ENCODE measurements at places on chromosomes 7 and 10. TPM values are rescaled to one million over a fixed set of nuclear protein-coding genes. Genes with fewer than 3 reads are reported as not detected.

Gene SCIN
- polyA plus RNA-seq, result 2.2 TPM

- H3K4me1 ChIP-seq, result peaks cover 24% of the 10 kb centered on the region
- no peaks in the 10 kb centered on the region for H3K27me3 ChIP-seq
- peak; percentile 80 for DNase-seq
These were observed 5.8 kb upstream of the POLM start for GRCh38 chr7:44087911-44088838.

Gene NUTM2B
- 1.1 TPM for polyA plus RNA-seq

Gene CACNB2
- polyA plus RNA-seq, result 8.9 TPM

- no peak overlapping the region for H3K27ac ChIP-seq
- no peak for DNase-seq
- H3K27me3 ChIP-seq, result no peaks in the 10 kb centered on the region
- no peaks in the 10 kb centered on the region for H3K4me1 ChIP-seq
- no peaks in the 10 kb centered on the region for H3K36me3 ChIP-seq
These were observed 4.3 kb upstream of the AKR1C3 start for GRCh38 chr10:5089865-5090264.

DNA sequence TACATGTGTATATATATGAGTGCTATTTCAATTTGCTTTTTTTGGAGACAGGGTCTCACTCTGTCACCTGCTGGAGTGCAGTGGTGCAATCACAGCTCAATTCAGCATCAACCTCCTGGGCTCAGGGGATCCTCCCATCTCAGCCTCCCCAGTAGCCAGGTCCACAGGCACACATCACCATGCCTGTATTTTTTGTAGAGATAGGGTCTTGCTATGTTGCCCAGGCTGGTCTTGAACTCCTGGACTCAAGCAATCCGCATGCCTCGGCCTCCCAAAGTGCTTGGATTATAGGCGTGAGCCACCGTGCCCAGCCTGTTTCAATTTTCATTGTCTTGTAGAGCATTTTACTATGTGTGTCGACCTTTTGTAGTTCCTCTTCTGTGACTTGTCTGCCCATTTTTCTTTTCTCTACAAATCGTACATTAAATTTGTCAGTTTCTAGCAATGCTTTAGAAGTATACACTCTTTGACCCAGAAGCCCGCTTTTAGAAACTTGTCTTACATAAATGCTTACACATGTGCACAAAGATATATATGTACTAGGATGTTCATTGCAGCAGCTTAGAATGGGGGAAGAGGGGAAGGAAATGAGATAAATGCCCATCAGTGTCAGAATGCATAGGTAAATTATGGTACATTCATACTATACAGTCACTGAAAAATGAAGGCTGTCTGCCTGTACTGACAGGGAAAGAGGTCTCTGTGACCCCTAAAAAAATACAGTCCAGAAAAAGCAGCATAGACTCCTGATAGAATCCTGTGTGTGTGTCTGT is 12.2 kb upstream of the RFC2 start:
- no peak overlapping the region for H3K4me3 ChIP-seq
- no peak overlapping the region for H3K27ac ChIP-seq
- H3K36me3 ChIP-seq, result no peaks in the 10 kb centered on the region
- no peak for DNase-seq
- H3K27me3 ChIP-seq, result no peaks in the 10 kb centered on the region

- no peaks in the 10 kb centered on the region for H3K27me3 ChIP-seq
- no peaks in the 10 kb centered on the region for H3K36me3 ChIP-seq
- no peak overlapping the region for H3K4me3 ChIP-seq
- no peak overlapping the region for H3K27ac ChIP-seq
These were observed 89.3 kb downstream of the LYZL2 start for GRCh38 chr10:30540276-30540675.

GRCh38 chr10:74206746-74207145 is 55.7 kb downstream of the ADK start:
- no peak for DNase-seq
- no peak overlapping the region for H3K27ac ChIP-seq
- H3K36me3 ChIP-seq, result no peaks in the 10 kb centered on the region
- no peaks in the 10 kb centered on the region for H3K27me3 ChIP-seq

DNA sequence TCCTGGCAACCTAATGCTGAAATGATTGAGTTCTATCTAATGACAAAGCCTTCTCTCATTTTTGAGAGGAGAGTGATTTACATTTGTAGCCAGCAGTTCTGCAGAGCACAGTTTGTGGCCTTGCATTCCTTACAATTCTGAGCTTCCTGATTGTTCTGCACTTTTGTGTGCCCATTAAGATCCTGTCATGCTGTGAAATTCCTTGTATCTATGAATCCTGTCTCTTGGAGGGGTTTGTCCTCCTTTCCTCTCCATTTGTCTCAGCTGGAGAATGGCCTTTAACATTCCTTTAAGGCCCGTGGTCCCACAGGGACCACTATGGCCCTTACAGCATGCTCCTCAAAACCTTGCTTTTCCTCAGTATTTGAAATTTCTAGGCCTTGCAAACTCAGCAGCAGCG is 10.4 kb downstream of the KLHL7 start:
- H3K4me1 ChIP-seq, result peaks cover 3% of the 10 kb centered on the region
- DNase-seq, result no peak
- H3K27ac ChIP-seq, result no peak overlapping the region
- no peak overlapping the region for H3K4me3 ChIP-seq

DNA sequence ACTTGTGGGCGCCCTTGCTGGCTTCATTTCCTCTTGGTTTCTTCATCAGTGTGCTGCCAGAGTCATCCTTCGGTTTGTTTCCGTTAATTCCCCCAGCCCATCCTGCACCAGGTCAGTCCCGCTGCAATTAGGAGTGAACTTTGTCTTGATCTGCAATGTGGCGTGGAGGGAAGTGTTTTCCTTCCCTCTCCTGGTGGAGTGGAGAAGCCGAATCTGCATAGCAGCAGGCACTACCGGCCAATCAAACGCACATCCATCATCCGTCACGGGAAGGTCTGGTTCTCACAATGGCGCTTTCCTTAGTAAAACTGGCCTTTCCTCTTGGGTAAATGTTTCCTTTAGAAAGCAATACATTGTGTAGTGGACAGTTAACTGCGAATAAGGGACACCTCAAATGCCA is 337.5 kb downstream of the CXCL12 start:
- H3K4me1 ChIP-seq, result peaks cover 15% of the 10 kb centered on the region
- no peak overlapping the region for H3K27ac ChIP-seq
- DNase-seq, result no peak
- H3K27me3 ChIP-seq, result no peaks in the 10 kb centered on the region
- no peak overlapping the region for H3K4me3 ChIP-seq

- no peak for DNase-seq
- H3K27ac ChIP-seq, result no peak overlapping the region
- H3K27me3 ChIP-seq, result no peaks in the 10 kb centered on the region
- no peaks in the 10 kb centered on the region for H3K36me3 ChIP-seq
- no peak overlapping the region for H3K4me3 ChIP-seq
These were observed 211.6 kb upstream of the NRP1 start for GRCh38 chr10:33546031-33546430.

- H3K27ac ChIP-seq, result no peak overlapping the region
- no peaks in the 10 kb centered on the region for H3K27me3 ChIP-seq
- H3K4me3 ChIP-seq, result no peak overlapping the region
- H3K36me3 ChIP-seq, result no peaks in the 10 kb centered on the region
- no peak for DNase-seq
These were observed 11.5 kb downstream of the POLR3A start for GRCh38 chr10:78017856-78018255.

- DNase-seq, result no peak
- no peaks in the 10 kb centered on the region for H3K4me1 ChIP-seq
- no peaks in the 10 kb centered on the region for H3K36me3 ChIP-seq
These were observed 433.6 kb downstream of the ACTR3B start for GRCh38 chr7:153193144-153193595.

DNA sequence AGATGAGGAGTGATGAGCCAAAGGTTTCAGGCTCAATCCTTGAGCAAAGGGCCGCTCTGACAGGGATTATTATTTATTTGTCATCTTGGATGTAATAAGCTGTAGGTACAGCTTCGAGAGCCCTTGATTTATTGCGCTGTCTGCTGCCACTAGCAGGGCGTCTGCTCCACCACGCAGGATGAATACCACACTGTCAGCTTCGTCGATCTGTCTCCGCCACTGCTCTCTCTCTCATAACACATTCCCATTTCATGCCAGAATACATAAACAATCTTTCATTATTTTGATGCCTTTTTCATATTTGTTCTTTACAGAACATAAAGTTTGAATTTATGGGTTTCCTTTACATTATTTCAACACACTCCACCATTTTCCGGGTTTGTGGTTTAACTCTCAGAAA is 276.6 kb downstream of the LRMDA start:
- H3K27me3 ChIP-seq, result no peaks in the 10 kb centered on the region
- H3K4me3 ChIP-seq, result no peak overlapping the region
- no peaks in the 10 kb centered on the region for H3K4me1 ChIP-seq

DNA sequence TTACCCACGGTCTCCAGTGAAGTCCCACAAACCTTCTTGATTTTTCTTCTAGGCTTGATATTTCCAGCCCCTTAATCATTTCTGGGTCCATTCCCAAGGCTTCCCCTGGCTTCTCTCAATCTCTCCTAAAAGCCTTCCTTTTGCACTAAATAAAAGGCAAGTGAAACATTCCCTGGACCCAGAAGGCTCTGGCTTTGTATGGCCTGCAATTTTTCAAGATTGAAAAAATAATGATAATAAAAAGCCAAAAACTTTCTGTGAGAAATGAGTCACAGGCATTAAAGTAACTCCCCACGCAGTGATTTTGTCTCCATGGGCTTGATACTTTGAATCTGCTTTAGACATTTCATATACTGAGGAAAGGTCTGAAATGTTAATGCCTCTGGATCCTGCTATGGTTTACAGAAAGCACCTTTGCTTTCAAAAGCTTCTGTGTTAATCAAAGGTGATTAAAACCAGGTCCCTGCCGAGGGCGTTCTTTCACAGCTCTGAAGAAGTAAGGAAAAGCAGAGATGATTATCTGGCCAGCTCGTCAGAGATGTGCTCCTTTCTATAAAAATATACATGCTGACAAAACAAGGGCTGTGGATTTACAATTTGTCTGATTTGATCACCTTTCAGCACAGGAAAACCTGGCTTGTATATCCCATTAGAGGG is 118.9 kb upstream of the TMEM72 start:
- H3K27ac ChIP-seq, result no peak overlapping the region
- no peaks in the 10 kb centered on the region for H3K36me3 ChIP-seq
- peaks cover 14% of the 10 kb centered on the region for H3K4me1 ChIP-seq
- H3K4me3 ChIP-seq, result no peak overlapping the region

Gene DDC
- polyA plus RNA-seq, result 0.57 TPM

- H3K36me3 ChIP-seq, result no peaks in the 10 kb centered on the region
- H3K4me1 ChIP-seq, result no peaks in the 10 kb centered on the region
- no peaks in the 10 kb centered on the region for H3K27me3 ChIP-seq
These were observed 23.6 kb downstream of the PDIA4 start for GRCh38 chr7:149004405-149005370.

GRCh38 chr7:151847681-151848081 is 29.2 kb downstream of the PRKAG2 start:
- no peak overlapping the region for H3K4me3 ChIP-seq
- H3K27ac ChIP-seq, result no peak overlapping the region
- H3K27me3 ChIP-seq, result no peaks in the 10 kb centered on the region
- H3K4me1 ChIP-seq, result no peaks in the 10 kb centered on the region

All from ovary (tissue), 10 donors.